Amniotic stem cell (primary cell): ENCODE measurements at places on chromosomes 3 and 15.

- no peak for DNase-seq
Measured at GRCh38 chr3:188360364-188360881, 206.5 kb downstream of the LPP start.

DNA sequence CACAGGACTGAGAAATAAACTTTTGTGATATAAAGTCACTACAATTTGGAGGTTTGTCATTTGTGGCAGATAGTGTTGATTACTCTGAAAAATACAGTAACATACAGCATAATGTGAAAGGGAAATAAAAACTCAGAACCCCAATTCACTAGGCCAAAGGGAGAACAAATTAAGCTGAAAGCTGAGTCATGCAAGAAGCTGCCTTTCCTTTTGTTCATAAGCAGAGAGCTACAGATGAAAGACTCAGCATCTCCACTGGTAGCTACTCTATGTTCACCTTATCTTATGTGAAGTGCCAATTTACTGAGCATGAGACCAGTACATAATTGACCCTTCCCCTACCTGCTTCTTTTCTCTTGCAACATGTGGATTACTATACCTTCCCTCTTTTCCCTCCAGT, 19.3 kb upstream of the SLTM start:
- DNase-seq: no peak

- DNase-seq: no peak
Measured at GRCh38 chr3:133274477-133274876, 125.4 kb upstream of the BFSP2 start.

DNA sequence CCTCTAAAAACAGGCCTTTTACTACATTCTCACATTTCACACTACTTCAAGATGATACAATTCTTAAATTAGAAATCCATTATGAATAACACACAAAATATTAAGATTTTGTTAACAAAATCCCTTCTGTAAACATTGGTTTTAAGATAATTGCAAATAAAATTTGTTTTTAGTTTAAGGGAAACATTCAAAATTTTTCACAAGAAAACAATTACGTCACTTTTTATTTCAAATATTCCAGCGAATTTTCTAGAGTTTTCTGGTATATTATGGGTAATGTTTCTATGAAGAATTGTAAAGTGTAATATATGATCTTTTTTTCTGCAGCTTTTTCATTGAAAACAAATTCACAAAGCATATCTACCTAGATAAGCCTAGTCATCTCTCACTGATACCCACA, 5.9 kb downstream of the ARPP21 start:
- DNase-seq: no peak

DNA sequence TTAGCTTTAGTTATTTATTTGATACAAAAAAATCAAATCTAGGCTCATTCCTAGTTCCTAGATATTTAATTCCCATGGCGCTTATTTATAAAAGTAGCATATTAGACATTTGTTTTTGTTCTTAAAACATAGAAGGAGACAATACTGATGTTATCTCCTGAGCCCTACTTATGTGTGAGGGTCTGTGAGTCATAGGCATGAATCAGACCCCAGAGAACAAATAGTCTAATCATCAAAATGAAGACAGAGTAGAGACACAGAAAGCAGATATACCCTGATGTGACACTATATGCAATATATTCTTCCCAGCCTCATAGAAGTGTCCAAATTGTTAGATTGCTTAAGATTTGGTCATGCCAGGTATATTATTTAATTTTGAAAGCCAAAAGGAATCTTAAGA, 44.9 kb downstream of the PEX5L start:
- DNase-seq: no peak

DNA sequence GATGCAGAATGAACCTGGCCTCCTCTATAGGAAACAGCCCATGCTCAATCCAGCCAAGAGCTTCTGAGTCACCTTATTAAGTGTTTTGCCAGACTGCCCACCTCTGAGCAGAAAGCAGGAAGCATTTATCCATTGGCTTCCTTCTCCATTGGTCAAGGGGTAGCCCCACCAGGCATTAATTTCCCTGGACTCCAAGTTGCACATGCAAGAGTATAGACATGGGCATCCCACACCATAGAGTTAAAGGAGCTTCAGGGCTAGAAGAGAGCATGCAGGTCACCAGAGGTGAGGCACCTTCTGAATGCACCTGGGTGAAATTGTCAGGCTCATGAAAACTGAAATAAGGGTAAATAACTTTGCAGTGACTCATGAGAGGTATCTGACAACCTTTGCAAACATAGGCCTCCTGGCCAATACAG, 230.8 kb upstream of the STAC start:
- no peak for DNase-seq
